ENCODE measurements at places on chromosomes 7 and 10.

DNA sequence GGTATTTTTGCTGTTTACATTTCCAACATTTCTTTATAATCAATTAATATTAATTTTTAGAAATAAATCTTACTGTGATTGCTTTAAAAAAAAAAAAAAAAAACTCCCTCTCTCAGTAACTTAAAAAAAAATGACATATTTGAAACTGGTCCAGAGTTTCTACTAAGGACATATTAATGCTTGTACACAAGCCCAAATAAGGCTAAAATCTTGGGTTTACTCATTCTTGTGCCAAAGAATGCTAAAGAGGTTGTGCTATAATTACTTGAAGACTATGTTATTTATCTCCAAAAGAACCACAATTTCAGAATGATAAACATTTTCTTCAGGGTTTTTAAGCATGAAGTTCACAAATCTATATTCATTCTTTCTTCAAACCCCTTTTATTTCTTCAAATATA lies 39.4 kb upstream of the PHF14 start:
- no peak for DNase-seq

DNA sequence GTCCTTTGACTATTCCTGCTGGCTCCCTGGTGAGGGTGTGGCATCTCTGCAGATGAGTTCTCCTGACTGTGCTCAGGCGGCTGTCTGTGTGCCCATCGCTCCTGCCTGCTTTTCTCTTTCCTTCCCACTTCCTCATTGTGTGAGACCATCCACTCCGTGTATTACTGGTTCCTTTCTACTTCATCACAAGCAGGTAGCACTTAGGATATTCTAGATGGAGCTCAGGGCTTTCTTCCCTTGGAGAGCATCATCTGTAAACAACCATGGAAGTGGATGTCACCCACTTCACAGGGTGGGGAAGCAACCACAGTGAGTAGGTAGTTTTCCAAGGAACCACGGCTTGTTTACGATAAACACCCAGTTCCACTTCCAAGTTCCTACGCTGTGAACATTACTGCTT lies 15.7 kb downstream of the DNAJB6 start:
- no peak for DNase-seq

DNA sequence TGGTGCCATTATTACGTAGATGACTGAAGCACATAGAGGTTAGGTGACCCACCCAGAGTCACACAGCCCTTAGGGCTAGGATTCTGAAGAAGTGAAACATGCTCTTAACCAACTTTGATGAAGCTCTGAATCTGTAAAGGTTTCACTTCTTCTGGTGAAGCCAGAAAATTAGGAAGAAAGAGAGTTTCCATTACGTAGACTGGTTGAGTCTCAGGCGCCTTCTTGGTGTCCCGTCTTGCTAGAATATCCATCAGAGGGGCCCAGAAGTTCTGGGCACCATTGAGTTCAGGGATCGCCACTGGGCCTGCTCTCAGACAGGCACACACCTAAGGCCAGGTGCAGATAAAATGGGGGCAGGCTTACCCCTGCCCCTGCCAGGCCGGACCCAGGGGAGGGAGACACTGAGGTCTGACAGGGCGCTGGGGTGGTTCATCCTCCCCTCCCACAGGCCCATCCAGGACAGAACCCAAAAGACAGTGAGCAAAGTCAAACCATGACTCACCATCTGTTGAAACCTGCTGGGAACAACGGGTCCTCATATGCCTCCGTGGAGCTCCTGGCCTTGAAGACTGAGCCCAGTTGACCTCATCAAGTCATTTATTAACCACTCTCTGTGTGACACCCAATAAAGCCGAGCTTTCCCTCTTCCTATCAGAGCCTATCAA lies 33.2 kb downstream of the DRGX start:
- DNase-seq: no peak

GRCh38 chr10:85788570-85788969 lies 578.0 kb downstream of the GRID1 start:
- no peak for DNase-seq
